Sciatic nerve (tissue), 2 donors: ENCODE measurements at places on chromosomes 11 and 22. TPM values are rescaled to one million over a fixed set of nuclear protein-coding genes. Genes with fewer than 3 reads are reported as not detected.

DNA sequence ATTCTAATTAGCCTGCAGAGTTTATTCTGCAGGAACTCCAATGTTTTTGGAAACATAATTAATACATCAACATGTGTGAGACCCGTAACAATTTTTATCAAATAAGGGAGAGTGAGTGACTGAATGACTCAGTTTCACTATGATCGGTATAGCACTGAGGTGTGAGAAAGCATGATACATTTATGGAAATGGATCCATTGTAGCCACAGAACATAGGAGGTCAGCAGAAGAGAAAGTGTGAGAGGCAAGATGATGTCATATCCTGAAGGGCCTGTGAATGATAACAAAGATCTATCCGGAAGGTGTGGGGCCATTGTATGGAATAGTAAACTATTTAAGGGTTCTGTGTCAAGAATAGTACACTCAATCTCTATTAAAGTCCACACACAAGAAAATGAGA is 1406.1 kb upstream of the TENM4 start:
- no peak for DNase-seq

GRCh38 chr11:94024547-94024946 is 3.4 kb downstream of the HEPHL1 start:
- no peak for DNase-seq

DNA sequence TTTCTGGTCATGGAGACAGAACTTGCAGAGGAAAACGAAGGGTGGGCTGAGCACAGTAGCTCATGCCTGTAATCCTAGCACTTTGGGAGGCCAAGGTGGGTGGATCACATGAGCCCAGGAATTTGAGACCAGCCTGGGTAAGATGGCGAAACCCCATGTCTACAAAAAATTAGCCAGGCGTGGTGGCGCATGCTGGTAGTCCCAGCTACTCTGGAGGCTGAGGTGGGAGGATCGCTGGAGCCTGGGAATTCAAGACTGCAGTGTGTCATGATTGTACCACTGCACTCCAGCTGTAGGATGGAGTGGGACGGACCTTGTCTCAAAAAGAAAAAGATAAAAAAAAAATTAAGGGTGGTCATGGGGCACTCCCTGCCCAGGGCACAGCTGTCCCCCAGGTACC is 5.9 kb downstream of the SERPINH1 start:
- DNase-seq = no peak

GRCh38 chr11:43523632-43524031 is 156.9 kb upstream of the HSD17B12 start:
- no peak for DNase-seq

GRCh38 chr11:64675450-64676260 is 47.3 kb downstream of the NRXN2 start:
- peak; percentile 76 for DNase-seq

GRCh38 chr11:87491381-87491780 is 453.6 kb downstream of the TMEM135 start:
- no peak for DNase-seq

GRCh38 chr11:115548878-115549528 is 44.8 kb upstream of the CADM1 start:
- DNase-seq = no peak

- no peak for DNase-seq
Measured at GRCh38 chr11:43268786-43269185, 43.0 kb upstream of the API5 start.

DNA sequence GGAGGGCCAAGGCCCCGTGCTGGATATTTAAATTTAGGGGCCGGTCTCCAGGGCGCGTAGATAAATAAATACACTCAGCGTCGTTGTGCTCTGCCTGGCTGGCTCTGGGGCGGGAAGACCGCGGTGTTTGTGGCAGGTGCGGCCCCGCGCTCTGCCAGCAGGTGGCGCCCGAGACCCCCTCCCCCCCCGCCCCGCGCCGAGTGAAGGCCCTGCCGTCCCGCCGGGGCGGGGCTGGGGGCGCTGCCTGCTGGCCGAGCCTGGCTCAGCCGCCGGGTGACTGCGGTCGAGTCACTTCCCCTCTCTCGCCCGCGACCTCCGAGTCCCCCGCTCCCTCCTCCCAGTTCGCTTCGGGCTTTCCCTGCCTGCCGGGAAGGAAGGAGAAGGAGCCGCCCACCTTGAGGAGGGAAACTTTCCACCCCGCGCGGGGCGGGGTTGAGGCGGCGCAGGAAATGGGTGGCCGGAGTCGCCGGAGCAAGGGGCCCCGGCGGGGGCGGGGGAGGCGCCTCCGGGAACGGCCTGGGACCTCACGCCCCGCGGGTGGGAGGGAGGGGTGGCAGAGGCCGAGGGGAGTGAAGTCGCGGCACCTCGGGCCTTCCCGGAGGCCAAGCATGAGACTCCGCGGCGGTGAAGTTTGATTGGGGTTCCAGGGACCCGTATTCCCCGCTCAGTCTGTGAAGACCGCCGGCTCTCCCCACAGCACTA is 1.6 kb upstream of the EHBP1L1 start:
- peak; percentile 96 for DNase-seq

DNA sequence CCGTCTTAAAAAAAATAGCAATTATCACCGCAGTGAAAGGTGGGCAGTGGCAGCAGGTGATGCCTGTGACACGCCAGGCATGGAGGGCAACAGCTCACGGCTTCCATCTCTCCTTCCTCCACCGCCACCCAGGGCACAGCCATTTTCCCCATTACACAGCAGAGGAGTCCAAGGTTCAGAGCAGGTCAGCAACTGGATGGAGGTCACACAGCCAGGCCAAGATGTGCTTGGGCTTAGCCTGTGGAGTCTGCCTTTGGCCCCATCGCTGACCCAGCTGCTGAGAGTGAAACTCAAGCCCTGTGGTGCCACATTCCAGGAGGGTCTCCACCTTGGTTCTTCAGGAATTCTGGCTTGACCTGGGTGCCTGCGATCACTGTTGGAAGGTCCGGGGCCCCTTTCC is 411.1 kb downstream of the SHANK2 start:
- no peak for DNase-seq

DNA sequence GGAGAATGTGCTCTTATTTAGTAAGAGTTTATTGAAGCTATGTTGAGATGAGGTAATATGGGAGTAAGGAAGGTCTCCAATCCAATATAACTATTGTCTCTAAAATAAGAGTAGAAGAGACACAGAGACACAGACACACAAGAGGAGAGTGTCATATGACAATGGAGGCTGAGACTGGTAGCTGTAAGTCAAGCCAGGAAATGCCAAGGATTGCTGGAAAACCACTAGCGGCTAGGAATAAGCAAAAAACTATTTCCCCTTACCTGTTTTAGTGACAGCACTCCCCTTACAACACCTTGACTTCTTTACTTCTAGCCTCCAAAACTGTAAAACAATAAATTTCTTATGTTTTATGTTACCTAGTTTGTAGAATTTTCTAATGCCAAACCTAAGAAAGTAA is 1652.8 kb downstream of the LRRC4C start:
- no peak for DNase-seq

DNA sequence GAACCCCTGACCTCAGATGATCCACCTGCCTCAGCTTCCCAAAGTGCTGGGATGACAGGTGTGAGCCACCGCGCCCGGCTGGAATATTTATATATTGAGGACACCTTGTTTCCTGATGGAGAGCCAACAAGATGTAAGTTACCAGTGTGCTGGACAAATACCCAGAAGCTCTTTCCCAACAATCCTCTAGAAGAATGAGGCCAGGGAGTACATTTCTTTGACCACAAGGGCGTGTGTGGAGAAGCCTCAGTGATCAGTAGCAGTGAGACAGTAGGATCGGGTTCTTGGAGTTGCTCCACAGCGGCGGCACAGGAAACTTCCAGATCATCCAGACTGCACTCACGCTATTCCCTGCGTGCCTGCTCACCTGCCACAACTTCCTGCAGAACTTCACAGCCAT is 10.3 kb upstream of the POLA2 start:
- no peak for DNase-seq

GRCh38 chr11:27281276-27281675 is 81.7 kb downstream of the CCDC34 start:
- DNase-seq = no peak

Gene GAL3ST1
- total RNA-seq = 26.3 TPM

Gene TMEM121B
- total RNA-seq = 0.94 TPM

Gene CXCR5
- 0.18 TPM for total RNA-seq
